ENCODE measurements at places on chromosomes 11 and 22.

- DNase-seq = no peak
Observed at GRCh38 chr11:23556163-23556750, 696.0 kb upstream of the CCDC179 start.

DNA sequence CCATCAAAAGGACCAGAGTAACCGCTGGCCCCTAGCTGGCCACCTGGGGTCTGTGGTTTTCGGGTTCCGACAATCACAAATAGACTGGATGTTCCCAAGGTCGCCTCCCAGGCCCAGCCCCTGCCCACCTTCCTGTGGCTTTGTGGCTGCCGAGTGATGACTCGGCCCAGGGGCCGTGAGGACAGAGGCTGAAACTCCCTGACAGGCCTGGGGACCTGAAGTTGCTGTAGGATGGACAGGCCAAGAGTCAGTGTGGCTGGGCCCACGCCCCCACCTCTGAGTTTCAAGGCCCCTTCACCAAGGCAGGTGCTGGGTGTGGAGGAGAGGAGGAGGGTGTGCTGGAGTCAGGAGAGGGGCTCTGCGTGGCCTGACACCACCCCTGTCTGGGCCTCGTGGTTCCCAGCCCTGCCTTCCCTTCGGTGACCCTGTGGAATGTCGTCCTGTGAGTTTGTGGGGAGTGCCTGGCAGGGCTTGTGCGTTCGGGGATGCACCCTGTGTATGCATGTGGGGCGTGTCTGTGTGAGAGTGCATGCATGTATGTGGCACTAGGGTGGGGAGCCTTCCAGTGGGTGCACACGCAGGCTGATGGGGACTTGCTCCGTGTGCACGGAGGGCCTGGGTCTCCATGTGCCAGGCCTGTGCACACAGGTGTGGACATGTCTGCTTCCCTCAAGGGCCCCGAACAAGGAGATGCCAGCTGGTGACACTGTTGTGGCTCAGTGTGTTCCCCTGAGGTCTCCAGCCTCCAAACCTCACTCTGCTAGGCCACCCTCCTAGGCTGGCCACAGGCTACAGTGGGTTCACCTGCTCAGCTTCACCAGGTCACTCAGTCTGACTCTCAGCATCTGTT, 8.4 kb upstream of the MGAT3 start:
- DNase-seq = no peak

DNA sequence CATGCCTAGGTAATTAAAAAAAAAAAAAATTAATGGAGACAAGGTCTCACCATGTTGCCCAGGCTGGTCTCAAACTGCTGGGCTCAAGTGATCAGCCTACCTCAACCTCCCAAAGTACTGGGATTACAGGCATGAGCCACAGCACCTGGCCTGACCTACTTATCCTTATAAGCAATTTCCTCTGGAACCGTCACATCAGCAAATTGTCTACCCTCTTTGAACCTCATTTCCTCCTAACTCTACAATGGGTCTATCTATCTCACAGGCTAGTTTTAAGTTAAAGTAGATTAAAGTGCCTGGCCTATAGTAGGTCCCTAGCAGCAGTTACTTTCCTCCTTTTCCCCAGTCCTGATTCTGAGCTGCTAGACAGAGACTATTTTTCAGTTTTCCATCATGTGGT, 43.5 kb downstream of the THAP12 start:
- DNase-seq = no peak

DNA sequence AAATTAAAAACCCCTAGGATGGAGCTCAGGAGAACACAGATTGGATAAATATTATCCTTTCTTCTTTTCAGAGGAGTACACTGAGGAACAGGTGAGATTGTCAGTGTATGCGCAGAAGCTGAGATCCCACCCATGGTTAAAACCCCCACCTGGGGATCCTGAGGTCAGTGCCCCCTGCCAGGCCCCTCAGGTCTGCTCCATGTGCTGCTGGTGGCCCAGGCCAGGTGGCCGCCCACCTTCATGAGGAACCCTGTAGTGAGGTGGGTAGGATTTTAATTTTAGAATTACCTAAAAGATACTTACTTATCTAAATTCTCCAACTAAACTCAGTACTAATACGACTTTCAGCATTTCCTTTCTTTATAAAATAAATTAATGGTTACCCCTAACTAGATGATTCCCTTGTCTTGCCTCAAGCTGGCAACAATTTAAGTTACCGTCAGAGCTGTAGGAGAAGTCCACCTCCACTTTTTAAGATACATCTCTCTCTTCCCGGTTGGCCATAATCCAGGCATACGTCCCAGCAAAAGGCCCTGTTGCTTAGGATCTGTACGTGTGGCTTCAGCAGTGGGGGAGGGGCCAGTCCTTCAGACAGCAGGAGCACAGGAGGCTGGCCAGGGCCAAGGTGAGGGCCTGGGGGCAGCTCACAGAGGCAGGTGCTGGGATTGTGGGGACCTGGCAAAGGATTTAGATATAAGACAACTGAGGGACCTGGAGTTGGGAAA, 61.5 kb upstream of the PITPNB start:
- no peak for DNase-seq

All from CD14-positive monocyte (primary cell).